Midbrain (tissue), 1 donor: ENCODE measurements at places on chromosomes 12 and 14.

- no peak for DNase-seq
Measured at GRCh38 chr14:67133595-67134441, 55.4 kb upstream of the GARIN2 start.

DNA sequence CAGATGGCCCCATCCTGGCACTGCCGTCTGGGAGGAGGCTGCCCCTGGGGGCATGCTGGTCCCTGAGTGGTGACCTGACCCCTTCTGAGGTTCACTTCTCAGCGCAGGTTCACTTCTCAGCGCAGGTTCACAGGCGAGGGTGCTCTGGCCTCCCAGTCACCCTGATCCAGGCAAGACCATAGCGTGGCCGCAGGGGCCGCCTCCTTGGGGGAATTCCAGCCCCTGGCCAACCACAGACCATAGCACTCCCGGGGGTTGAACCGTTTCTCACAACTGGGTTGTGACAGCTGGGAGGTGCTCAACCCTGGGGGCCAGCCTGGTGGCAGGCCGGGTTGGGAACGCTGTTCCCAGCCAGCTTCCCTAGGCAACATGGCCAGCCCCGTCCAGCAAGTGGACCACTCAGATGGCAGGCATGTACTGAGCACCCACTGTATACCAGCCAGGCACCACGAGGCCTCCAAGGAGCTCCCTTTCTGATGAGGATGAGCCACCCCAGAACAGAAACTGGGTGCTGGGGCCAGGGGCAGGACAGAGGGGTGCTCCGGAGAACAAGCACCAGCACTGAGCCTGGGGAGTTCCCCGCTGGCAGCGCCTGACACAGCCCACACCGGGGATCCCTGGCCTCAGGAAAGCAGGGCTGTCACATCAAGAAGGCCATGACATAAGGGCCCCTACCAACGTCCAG is 28.3 kb upstream of the ZFP36L1 start:
- DNase-seq = no peak

- DNase-seq = no peak
Measured at GRCh38 chr14:39628087-39628486, 195.9 kb upstream of the FBXO33 start.

DNA sequence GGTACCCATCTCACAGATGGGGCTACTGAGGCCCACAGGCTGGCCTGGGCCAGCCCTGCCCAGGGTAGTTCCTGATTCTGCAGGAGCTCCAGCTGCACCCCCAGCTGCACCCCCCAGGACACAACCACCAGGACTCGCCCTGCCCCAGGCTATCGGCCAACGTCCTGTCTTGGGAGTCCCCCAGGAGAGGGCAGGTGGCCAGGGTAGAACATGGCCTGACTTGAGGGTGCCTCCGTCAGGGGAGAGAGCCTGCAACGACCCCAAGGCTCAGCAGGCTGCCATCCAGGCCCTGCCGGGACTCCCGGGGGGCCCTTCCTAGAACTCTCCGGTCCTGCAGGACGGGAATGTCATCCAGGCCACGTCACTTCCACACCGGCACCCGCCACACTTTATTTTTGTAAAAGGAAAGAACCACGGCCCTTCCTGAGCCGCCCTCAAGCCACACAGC is 15.8 kb downstream of the JAG2 start:
- DNase-seq = no peak

DNA sequence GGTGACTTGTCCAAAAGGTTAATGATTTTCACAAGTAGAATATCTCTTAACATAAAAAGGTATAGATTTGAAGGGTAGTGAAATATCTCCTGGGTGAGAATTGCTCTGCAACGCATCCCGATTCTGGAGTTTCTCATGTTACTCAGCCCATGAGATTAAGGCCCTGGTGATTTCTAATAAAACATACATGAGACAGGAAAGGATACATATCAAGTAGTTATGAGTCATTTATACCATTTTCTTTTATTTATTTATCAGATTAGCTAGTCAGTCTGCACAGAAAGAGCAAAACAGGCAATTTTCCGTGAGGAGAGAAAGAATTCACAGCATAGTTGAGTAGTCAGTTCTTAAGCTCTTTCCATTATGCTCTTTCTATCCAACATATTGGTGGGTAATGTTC is 535.6 kb upstream of the ATP2B1 start:
- no peak for DNase-seq

DNA sequence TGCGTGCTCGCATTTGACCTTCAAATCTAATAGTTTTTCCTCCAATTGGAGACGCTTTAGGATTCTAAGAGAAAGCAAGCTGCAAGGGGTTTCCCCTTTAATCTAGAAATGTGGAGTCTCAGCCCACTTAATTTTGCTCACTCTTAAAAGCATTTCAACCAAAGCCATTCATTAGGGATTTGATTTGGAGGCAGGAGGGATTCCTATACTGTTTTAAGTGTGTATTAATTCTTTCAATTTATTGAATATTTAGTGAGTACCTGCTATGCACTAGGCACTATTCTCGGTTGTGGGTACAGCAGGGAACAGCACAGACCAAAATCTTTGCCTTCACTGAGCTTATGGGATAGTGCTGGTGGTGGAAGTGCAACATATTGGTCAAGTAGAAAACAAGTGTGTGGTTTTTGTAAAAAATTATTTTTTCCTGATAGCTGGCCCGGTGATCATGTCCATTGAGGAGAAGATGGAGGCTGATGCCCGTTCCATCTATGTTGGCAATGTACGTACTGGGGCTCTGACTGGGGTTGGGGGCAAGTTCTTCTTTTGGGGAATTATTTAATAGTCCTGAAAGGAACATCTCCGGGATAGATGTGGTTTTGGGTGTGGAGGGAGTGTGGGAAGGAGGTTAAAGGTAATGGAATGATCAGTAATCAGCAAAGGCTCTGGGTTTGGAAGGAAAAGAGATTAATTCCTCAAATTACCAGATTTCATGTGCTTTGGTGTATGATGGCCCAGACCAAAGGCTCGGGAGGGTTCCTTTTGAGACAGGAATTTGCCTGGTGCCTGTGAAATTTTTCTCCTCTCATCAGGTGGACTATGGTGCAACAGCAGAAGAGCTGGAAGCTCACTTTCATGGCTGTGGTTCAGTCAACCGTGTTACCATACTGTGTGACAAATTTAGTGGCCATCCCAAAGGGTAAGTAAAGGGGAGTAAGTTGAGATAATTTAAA is 1.6 kb downstream of the PABPN1 start:
- DNase-seq = no peak

DNA sequence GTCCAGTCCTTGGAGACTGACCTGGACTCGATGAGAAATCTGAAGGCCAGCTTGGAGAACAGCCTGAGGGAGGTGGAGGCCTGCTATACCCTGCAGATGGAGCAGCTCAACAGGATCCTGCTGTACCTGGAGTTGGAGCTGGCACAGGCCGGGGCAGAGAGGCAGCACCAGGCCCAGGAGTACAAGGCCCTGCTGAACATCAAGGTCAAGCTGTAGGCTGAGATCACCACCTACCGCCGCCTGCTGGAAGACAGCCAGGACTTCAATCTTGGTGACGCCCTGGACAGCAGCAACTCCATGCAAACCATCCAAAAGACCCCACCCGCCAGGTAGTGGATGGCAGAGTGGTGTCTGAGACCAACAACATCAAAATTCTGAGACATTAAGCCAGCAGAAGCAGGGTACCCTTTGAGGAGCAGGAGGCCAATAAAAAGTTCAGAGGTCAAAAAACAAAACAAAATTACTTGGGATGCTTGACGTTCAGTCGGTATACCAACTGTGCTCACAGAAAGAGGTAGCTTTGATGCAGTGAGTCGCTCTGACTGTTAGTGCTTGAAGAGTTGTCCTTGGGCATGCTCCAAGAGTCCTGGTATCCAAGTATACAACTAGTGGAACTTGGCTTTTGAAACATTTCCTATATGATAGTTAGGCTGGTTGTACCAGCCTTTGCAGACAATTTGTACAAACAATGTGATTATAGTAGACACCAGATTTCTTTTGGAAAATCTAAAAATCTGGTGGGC is 4.8 kb downstream of the MED6 start:
- DNase-seq = no peak

- no peak for DNase-seq
Measured at GRCh38 chr14:90518941-90519256, 122.1 kb downstream of the CALM1 start.

- peak; percentile 38 for DNase-seq
Measured at GRCh38 chr12:29782285-29782870, 1.4 kb downstream of the TMTC1 start.

GRCh38 chr12:50517421-50518048 is 12.8 kb downstream of the DIP2B start:
- peak; percentile 23 for DNase-seq

- no peak for DNase-seq
Measured at GRCh38 chr12:57586128-57586527, 4.9 kb upstream of the PIP4K2C start.

DNA sequence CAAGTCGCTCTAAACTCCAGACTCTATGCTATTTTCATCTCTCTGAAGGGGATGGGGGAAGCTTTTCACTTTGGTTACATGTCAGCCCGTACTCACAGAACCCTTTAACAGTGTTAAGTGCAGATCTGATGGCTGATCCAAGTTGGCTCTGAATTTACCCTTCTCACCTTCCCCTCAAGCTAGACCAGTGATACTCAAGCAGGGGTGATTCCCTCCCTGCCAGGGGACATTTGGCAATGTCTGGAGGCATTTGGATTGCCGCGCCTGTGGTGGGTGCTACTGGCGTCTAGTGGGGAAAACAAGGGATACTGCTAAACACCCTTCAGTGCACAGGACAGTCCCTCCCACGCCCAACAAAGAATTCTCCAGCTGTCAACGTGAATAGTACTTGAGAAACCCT is 6.0 kb upstream of the TEX52 start:
- no peak for DNase-seq

GRCh38 chr12:120090206-120090605 is 26.3 kb downstream of the RAB35 start:
- no peak for DNase-seq

- no peak for DNase-seq
Measured at GRCh38 chr14:99024926-99025325, 247.1 kb downstream of the BCL11B start.

- DNase-seq = no peak
Measured at GRCh38 chr12:65631621-65632111, 192.6 kb upstream of the HMGA2 start.
